ENCODE measurements at places on chromosomes 3 and 15. TPM values are rescaled to one million over a fixed set of nuclear protein-coding genes. Genes with fewer than 3 reads are reported as not detected.
A peak's percentile ranks its signal among the peaks of the same experiment; 100 is the strongest.

DNA sequence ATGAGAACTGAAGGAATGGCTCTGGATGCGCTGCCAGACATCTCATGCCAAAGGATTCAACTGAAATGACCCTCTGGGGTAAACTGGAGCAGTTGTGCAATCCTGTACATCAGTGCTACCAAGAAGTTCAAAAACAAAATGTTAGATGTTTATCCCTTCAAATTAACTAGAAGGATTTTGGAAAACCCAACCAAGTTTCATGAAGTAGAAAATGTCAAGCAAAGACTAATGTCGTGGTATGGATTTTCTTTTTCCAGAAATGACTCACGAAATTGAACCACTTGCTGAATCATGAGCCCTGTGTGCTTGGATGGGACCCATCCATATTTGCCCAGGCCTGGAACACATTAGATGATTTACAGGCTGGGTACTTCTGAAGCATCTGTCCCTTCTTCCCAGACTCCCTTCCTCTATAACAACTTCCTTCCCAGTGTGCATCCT is 101.6 kb downstream of the LRTM1 start:
- H3K27ac ChIP-seq: no peak overlapping the region
- H3K36me3 ChIP-seq: no peaks in the 10 kb centered on the region
- DNase-seq: no peak
- H3K4me1 ChIP-seq: no peaks in the 10 kb centered on the region
- H3K4me3 ChIP-seq: no peak overlapping the region

- H3K36me3 ChIP-seq: no peaks in the 10 kb centered on the region
- H3K4me3 ChIP-seq: no peak overlapping the region
- H3K27ac ChIP-seq: no peak overlapping the region
- H3K4me1 ChIP-seq: peaks cover 5% of the 10 kb centered on the region
- no peak for DNase-seq
These were observed 1081.8 kb upstream of the CFAP20DC start for GRCh38 chr3:60131618-60132017.

GRCh38 chr3:55491296-55491816 is 4.2 kb upstream of the WNT5A start:
- no peak overlapping the region for H3K27ac ChIP-seq
- no peaks in the 10 kb centered on the region for H3K36me3 ChIP-seq
- peaks cover 12% of the 10 kb centered on the region for H3K4me1 ChIP-seq

DNA sequence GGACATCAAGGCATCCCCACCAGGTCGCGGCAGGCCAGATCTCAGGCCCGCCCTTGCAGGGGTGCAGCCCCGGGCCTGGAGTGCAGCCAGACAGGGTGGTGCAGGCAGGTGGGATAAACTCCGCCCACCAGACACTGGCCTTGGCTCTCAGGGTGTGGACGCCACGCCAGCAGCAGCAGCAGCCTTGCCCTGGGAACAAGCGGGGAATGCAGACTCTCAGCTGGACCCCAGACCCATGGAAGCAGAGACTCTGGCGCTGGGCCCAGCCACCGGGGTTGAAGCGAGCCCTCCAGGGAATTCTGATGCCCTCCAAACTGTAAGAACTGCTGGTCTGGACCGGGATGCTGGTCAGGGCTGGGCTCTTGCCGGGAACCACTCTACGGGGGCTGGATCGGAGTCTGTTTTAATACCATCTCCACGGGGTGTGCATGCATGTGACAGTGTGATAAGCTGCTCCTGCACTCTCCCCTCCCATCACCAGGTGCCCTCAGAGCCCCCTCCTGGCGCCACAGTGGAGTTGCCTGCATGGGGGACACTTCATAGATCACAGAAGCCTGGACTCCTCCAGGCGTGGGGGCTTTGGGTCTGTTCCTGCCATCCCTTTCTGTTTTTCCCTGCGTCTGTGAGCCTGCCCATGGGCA is 142.7 kb downstream of the NSMCE3 start:
- peaks cover 3% of the 10 kb centered on the region for H3K27me3 ChIP-seq
- H3K27ac ChIP-seq: no peak overlapping the region
- peaks cover 3% of the 10 kb centered on the region for H3K4me1 ChIP-seq
- no peak overlapping the region for H3K4me3 ChIP-seq
- DNase-seq: no peak
- no peaks in the 10 kb centered on the region for H3K36me3 ChIP-seq

- no peak for DNase-seq
- H3K4me3 ChIP-seq: no peak overlapping the region
- no peak overlapping the region for H3K27ac ChIP-seq
- H3K4me1 ChIP-seq: no peaks in the 10 kb centered on the region
These were observed 29.5 kb downstream of the RTP3 start for GRCh38 chr3:46527239-46527638.

DNA sequence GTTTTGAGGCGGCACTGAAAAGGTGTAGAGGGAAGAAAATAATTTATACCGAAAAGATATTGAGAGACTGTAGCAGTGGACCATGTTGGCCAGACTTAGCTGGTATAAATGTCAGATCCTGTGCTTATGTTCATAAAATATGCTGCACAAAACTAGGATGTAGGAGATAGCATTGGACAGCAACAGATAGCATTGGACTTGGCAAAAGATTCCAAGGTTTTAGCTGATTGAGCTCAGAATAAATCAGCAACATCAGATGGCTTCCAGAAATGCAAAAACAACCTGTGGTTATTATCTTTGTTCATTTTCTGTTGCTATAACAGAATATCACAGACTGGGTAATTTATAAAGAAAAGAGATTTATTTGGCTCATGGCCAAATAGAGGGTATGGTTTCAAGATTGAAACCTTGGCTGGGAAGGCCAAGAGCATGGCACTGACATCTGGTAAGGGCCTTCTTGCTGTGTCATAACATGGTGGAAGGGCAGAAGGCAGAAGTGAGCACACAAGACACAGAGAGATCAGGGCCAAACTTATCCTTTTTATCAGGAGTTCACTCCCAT is 34.7 kb downstream of the SLC28A1 start:
- H3K4me3 ChIP-seq: no peak overlapping the region
- peaks cover 3% of the 10 kb centered on the region for H3K36me3 ChIP-seq
- no peak for DNase-seq
- H3K4me1 ChIP-seq: peaks cover 14% of the 10 kb centered on the region

GRCh38 chr3:124964387-124964786 is 29.8 kb upstream of the MUC13 start:
- DNase-seq: no peak
- peaks cover 2% of the 10 kb centered on the region for H3K27me3 ChIP-seq
- no peak overlapping the region for H3K4me3 ChIP-seq
- H3K4me1 ChIP-seq: peaks cover 5% of the 10 kb centered on the region
- peaks cover 3% of the 10 kb centered on the region for H3K36me3 ChIP-seq
- H3K27ac ChIP-seq: no peak overlapping the region

DNA sequence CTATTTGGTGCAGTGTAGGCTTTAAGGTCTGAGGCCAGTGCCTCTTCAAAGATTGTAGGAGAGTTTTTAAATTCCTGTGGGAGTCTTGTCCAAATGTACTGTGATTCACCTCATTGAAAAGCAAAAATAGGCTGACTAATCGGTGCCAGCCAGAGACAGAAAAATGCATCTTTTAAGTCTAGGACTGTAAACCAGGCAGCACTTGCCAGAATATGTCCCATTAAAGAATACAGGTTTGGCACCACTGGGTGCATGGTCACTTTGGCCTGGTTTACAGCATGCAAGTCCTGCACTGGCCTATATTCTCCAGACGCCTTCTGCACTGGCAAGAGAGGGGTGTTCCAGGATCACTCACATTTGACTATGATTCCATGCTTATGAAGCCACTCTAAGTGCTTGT is 20.3 kb upstream of the NOX5 start:
- no peak overlapping the region for H3K4me3 ChIP-seq
- H3K36me3 ChIP-seq: no peaks in the 10 kb centered on the region
- H3K27me3 ChIP-seq: no peaks in the 10 kb centered on the region
- H3K27ac ChIP-seq: no peak overlapping the region
- DNase-seq: no peak

DNA sequence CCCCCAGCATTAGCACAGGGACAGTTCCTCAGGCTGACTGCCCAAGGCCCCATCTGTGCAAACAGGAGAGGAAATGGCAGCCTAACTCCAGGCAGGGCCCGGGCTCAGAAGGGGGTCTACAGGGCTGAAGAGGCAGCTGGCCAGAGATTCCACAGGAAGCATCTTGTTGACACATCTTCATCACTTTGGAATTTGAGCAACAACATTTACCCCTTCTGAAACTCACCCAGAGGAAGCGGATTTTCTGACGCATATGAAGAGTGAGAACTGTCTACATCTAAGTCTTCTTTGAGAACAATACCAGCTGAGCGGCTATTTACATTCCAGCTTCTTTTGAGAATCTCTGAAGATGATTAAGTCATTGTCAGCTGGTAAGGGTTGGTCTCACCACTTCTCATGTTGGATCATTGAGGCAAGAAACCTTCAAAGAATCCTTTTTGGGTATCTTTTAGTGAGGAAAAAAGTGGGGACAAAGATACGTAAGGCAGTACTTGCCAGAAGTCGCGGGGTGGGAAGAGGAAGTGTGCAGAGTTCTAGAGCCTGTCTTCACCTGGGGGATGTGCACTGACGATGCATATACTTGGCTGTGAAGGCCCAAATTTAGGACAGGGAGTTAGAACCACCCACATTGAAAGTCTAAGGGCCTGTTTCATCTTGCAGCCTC is 25.4 kb upstream of the SRP14 start:
- H3K27me3 ChIP-seq: no peaks in the 10 kb centered on the region
- H3K27ac ChIP-seq: peak overlapping the region; percentile 31

- no peak overlapping the region for H3K27ac ChIP-seq
- no peak for DNase-seq
- H3K4me1 ChIP-seq: no peaks in the 10 kb centered on the region
- no peak overlapping the region for H3K4me3 ChIP-seq
- peaks cover 10% of the 10 kb centered on the region for H3K27me3 ChIP-seq
These were observed 27.4 kb downstream of the PRTG start for GRCh38 chr15:55715355-55716076.

GRCh38 chr3:168546707-168547106 is 451.0 kb upstream of the GOLIM4 start:
- H3K27me3 ChIP-seq: no peaks in the 10 kb centered on the region
- no peaks in the 10 kb centered on the region for H3K4me1 ChIP-seq
- no peak for DNase-seq
- no peak overlapping the region for H3K27ac ChIP-seq
- no peaks in the 10 kb centered on the region for H3K36me3 ChIP-seq

DNA sequence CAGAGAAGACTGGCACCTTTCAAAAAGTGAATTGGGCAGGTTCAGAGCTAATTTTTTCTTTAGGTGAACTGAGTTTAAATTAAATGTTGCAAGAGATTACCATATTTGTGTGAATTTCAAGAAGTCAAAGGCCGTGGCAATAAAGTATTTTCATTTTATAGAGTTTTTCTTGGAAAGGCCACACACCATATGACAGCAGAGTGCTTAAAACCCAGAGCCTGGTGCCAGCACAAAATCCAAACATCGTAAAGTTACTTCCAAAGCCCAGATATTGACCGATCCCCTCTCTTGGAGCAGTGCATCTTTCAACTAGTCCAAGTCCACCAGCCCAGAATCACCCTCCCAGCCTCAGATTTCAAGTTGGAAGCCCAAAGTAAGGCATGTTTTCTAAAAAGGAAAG is 164.5 kb downstream of the VGLL4 start:
- H3K4me1 ChIP-seq: peaks cover 3% of the 10 kb centered on the region
- DNase-seq: no peak

GRCh38 chr3:58260261-58260731 is 22.7 kb downstream of the ABHD6 start:
- no peak overlapping the region for H3K4me3 ChIP-seq
- no peaks in the 10 kb centered on the region for H3K27me3 ChIP-seq
- peaks cover 13% of the 10 kb centered on the region for H3K4me1 ChIP-seq
- DNase-seq: peak; percentile 61

GRCh38 chr3:116097226-116097625 is 348.1 kb downstream of the LSAMP start:
- no peaks in the 10 kb centered on the region for H3K27me3 ChIP-seq
- no peak overlapping the region for H3K4me3 ChIP-seq
- no peak for DNase-seq
- no peak overlapping the region for H3K27ac ChIP-seq

DNA sequence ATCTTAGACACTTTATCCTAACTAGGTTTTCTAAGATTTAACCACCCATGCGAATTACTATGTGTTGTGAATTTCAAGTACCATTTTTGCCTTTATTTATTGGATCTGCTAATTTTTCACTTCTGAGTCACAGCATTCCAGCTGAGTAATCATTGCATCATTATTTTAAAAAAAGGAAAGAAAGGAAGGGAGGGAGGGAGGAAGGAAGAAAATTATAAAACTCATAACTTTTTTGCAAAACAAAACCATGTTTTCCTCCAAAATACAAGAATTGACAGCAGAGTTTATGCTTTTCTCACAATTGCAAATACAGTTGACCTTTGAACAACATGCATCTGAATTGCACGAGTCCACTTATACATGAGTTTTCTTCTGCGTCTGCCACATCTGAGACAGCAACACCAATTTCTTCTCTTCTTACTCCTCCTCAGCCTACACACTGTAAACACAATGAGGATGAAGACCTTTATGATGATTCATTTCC is 651.4 kb upstream of the NECTIN3 start:
- no peaks in the 10 kb centered on the region for H3K4me1 ChIP-seq
- DNase-seq: no peak
- H3K4me3 ChIP-seq: no peak overlapping the region
- H3K36me3 ChIP-seq: no peaks in the 10 kb centered on the region

DNA sequence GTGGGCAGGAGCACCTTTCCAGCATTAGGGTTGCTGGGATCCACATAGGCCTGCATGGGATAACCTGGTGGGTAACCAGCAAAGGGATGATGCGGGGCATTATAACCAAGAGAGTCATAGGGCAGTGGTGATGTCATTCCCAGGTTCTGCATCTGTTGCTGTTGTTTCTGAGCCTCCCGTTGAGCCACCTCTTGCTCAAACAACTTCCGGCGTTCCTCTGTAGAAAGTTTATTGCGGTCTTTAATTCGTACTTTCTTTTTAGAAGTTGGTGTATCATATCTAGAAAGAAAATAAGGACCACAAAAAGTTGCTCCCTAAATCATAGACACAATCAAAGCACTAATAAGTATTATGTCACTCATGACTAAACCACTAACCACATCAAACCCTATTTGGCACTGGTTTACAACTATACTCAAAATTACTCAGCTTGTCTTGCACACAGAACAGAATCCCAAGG is 77.8 kb downstream of the NBEAL2 start:
- H3K27ac ChIP-seq: peak overlapping the region; percentile 74
- DNase-seq: peak; percentile 76
- no peak overlapping the region for H3K4me3 ChIP-seq

GRCh38 chr15:65399001-65399706 is 21.4 kb upstream of the IGDCC3 start:
- DNase-seq: no peak
- H3K4me3 ChIP-seq: no peak overlapping the region

DNA sequence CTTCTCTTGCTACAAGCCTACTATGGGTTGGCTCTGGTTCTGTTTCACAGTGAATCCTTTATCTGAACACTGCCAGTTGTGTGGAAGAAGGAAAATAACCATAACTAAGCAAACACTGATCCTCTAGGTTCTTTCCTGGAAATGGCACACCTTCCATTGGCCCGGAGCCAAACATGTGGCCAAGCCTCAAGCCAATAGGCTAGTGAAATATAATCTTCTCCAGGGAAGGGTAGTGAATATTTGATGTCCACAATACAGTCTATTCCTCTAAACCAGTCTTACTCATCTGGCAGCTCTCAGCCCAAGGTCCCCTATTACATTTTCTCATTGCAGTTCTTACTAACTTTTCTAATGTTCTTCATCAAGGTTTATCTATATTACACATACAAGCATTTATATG is 921.3 kb downstream of the TUSC7 start:
- no peak for DNase-seq
- no peak overlapping the region for H3K27ac ChIP-seq
- H3K27me3 ChIP-seq: no peaks in the 10 kb centered on the region
- no peak overlapping the region for H3K4me3 ChIP-seq
- H3K36me3 ChIP-seq: no peaks in the 10 kb centered on the region

The ACTC1 gene
- total RNA-seq: not detected

The KBTBD8 gene
- 10.9 TPM for total RNA-seq

The CHMP2B gene
- 22.7 TPM for total RNA-seq

The WDR72 gene
- total RNA-seq: not detected

The ISLR gene
- not detected for total RNA-seq

The MYZAP gene
- total RNA-seq: not detected

The TM4SF18 gene
- not detected for total RNA-seq

The CDHR4 gene
- total RNA-seq: not detected
